ENCODE measurements at places on chromosomes 13 and 19.

GRCh38 chr13:101751488-101751887, 299.0 kb downstream of the ITGBL1 start:
- no peak for DNase-seq

- DNase-seq: no peak
Measured at GRCh38 chr13:109809216-109809932, 23.0 kb upstream of the IRS2 start.

- DNase-seq: no peak
Measured at GRCh38 chr19:28400953-28401671, 811.8 kb downstream of the UQCRFS1 start.

- no peak for DNase-seq
Measured at GRCh38 chr13:26623125-26623524, 65.6 kb downstream of the WASF3 start.

- no peak for DNase-seq
Measured at GRCh38 chr13:33275916-33276315, 9.6 kb downstream of the STARD13 start.

DNA sequence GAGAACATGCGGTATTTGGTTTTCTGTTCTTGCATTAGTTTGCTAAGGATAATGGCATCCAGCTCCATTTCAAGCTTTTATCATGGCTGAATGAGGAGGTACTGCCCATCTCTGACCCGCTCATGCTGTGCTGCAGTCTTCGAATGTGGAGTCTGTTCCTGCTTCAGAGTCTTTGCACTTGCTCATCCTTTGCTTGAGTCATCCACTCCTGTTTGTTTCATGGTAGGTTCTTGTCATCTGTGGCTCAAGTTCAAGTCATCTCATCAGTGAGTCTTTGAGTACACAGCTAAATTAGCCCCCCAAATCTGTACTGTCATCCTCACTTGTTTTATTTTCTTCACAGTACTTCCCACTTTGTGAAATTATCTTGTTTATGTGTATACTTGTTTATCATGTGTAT, 5.4 kb downstream of the UCHL3 start:
- DNase-seq: no peak

Measured in T-helper 2 cell treated with Interferon-gamma antibody and Interleukin-4, amounts not matched to agents 5 μg/mL and 100 μg/mL, for 36 hours (primary cell).